ENCODE measurements at places on chromosomes 4 and X.

- no peak for DNase-seq
These were observed 1056.4 kb downstream of the ADGRL3 start for GRCh38 chr4:62256479-62256878.

GRCh38 chrX:107676559-107677378 lies 48.5 kb downstream of the PRPS1 start:
- DNase-seq, result peak; percentile 40

DNA sequence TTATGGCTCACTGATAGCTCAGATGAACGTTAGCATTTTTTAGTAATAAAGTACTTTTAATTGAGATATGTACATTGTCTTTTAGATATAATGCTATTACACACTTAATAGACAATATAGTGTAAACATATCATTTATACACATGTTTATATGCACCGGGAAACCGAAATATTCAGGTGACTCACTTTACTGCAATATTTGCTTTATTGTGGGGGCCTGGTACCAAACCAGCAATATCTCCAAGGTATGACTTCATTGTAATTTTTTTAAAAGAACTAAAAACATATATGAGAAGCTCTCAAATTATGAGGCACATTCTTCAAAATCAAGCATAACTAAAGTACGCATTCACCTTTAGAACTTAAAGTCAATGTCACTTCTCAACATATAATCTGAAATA lies 231.2 kb upstream of the SLC7A11 start:
- DNase-seq, result no peak

DNA sequence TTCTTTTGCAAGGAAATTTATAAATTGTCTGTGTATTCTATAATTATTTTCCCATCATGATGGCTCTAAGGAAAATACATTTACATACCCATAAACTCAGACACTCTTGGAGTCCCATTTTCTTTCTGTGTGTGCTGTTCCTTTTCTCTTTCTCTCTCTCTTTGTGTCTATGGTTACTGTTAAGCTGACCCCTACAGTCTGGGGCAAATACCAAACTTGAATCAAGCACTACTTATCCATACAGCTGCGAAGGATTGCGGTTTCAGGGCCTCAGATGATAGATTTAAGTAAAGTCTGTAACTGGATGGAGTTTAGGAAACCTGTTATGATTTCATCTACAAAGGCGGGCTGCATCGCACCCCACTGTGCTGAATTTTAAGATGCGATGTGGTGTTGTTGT lies 150.2 kb downstream of the SHROOM3 start:
- no peak for DNase-seq

DNA sequence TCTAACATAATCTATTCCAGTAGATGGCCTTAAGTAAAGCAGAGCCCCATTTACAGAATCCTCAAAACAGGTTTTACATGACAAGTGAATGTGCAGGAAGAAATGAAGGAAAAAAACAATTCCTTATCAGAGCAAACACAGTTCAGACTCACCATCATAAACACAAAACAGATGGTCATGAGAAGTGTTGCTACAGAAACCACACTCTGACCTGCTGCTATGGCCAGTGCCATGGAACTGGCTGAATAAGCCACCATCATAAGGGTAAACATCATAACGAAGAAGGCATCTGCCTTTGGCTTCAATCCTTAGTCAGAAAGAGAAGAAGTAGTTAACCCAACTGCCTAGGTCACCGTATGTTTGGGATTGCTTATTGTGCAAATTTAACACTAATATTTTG lies 61.1 kb downstream of the ABCG2 start:
- no peak for DNase-seq

DNA sequence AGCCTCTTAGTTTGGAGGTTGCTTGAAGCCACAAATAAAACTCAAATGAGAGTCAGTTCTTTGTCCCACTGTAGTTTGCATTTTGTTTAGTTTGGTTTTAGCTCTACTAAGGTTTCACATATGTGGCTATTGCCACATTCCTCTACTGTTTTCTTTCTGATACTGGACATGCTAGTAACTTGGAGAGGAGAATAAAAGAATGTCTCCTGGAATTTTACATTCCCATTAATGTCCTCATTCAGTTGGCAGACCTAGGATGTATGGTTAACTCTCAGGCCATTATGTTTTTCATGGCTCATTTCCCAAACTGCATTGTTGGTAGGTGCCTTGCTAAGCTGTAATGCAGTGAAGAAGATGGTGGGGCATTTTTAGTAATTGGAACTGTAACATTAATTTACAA lies 29.9 kb downstream of the UPRT start:
- no peak for DNase-seq

DNA sequence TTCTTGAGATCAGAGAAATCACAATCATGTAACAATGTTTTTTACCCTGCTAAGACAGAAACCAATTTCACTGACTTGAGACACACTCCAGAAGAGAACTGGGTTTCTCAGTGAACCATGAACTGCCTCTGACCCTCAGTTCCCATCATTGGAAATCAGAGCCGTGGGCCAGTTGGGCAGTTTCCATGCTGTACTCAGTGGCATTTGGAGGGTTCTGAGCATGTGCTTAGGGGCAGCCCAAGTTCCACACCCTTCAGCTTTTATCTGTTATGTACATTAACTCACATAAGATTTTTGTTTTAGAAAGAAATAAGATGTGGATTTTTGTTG lies 77.9 kb downstream of the BTC start:
- no peak for DNase-seq

- no peak for DNase-seq
These were observed 73.3 kb downstream of the RGS12 start for GRCh38 chr4:3365871-3366842.

DNA sequence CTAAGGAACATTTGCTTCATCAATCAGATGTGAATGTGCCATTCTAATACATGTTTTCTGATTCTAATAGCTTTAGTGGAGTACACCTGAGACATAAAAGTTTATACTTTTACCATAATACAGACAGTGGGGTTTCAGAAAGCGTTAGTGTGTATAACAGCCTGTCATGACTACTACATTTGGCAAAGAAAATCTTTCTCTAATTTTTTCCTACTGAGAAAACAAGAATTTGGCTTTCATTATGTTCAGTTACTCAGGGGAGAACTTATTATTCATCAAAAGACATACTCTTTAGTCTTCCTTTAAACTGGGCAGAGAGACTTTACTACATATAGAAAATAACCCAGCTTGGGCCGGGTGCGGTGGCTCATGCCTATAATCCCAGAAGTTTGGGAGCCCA lies 104.9 kb downstream of the PCDH18 start:
- no peak for DNase-seq

DNA sequence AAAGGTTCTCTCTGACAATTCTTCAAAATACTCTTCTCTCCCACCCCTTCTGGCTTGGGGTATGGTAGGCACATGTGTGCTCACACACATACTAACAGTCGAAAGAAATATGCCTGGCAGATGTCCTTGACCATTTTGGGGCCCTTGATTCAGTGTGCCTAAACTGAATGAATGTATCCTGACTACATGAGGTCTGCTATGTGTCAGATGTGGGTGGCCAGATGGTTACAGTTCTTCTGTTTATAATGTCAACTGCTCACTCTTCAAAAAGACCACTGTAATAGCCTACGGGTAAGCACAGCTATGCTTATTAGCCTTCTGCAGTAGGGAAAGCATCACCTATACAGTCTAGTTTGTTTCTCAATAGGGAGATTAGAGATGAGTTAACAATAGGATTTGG lies 63.7 kb upstream of the VEGFC start:
- DNase-seq, result no peak

DNA sequence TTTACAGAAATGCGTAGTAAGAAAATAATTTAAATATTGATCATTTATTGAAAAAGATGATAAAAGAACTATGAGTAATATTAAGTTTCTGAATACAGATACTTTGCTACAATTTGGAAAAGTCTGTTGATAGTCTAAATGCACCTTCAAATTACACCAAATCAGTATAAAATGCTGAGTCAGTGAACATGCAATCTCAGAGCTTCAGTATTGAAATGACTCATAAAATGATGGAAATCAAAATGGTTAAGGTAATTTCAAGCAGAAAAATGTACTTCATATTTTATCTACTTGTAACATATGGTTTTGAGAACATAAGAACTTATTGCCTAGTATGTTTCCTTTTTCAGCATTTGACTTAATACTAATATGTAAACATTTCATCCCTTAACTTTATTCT lies 448.2 kb downstream of the PCDH10 start:
- no peak for DNase-seq

- DNase-seq, result no peak
These were observed 59.5 kb downstream of the RHOH start for GRCh38 chr4:40256329-40256728.

DNA sequence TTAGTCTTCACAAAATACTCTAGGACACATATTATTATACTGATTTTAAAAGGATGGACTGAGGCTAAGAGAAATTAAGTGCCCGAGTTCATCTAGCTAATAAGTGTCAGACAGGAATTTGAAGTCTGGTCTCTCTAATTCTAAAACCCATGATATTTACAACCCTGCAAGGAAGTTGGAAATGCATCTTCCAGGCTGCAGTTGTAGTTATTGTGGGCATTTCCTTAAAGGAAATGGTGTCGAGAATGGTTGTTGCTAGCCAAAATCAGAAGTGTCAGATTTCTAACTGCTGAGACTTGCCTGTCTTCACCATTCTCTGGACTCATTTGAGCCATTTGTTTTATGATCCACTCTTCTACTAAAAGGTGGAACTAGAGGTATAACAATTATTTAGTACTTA lies 82.5 kb downstream of the FAT4 start:
- DNase-seq, result no peak

- DNase-seq, result no peak
These were observed 11.4 kb upstream of the TADA2B start for GRCh38 chr4:7031558-7032449.

- no peak for DNase-seq
These were observed 169.2 kb upstream of the RBPJ start for GRCh38 chr4:26151615-26152014.

GRCh38 chrX:111168314-111168713 lies 72.3 kb downstream of the PAK3 start:
- DNase-seq, result no peak

- no peak for DNase-seq
These were observed 29.3 kb upstream of the RXFP1 start for GRCh38 chr4:158492391-158492790.

GRCh38 chr4:27974339-27974738 lies 1113.7 kb downstream of the STIM2 start:
- DNase-seq, result no peak

DNA sequence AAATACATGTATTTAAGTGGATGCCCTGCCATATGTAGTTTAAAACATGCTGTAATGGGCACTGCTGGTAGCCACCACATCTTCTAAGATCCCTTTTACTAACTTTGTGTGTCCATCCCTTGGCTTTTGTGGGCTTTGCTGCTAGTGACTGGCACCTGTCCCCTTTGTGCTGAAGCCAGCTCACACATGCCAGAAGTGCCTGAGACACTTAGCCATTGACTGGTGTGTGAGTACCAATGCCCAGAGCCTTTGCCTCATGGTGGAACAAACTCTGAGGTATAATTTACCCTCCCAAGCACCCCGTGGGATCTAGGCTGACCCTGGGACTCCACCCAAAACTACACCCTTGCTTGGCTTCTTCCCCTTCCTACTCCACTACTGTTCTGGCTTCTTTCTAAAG lies 33.0 kb downstream of the ARHGAP6 start:
- no peak for DNase-seq

- DNase-seq, result no peak
These were observed 1.6 kb upstream of the MMGT1 start for GRCh38 chrX:135975421-135975820.

DNA sequence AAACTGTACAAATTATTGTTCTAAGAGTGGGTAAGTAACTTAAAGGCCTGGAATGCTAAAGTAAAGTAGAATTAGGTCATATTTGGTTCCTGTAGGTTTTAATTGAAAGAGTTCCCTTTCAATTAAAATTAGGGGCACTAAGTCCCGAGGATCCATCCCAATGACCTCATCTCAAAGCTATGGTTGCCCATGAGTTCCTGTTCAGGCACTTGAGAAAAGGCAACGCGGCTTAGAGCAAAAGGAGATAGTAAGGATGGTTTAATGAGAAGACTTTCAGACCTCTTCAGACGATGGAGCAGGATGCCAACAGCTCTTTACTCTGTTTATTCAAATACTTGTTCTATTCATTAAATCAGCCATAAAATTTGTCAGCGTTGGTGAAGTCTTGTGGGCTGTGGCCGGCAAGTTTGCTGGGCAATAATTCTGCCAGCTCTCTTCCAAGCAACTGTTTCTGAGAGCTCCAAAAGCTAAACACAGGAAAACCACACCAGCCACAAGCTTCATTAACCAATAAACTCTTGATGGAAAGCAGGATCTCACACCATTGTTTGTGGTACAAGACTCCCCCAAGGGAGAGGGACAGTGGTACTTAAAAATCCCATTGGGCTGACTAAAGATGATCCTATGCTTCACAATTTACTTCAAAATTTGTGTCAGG lies 167.4 kb downstream of the COL4A6 start:
- no peak for DNase-seq

DNA sequence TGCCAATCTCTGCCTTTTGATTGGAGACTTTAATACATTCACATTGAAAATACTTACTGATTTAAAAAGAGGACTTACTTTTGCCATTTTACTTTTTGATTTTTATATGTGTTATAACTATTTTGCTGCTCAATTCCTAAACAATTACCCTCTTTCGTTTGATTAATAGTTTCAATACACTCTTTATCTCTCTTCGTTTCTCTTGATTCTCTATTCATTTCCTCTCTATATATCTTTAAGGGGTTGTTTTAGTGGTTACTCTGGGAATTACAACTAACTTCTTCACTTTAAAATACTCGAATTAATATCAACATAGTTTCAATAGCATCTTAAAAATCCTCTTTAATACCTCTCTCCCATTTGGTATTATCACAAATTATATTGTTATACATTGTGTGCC lies 116.6 kb downstream of the PTCHD1 start:
- DNase-seq, result no peak

Measured in activated T-helper 1 cell treated with anti-CD3 and anti-CD28 coated beads, Interleukin-12 subunit alpha, Interleukin-12 subunit beta, Interleukin-2, Interleukin-4 antibody, amounts not matched to agents 30 ng/mL and 10 ng/mL and 1 ng/mL, durations not matched to agents 14 hours and 24 hours and 36 hours (primary cell).